ENCODE measurements at places on chromosomes 12 and 14. TPM values are rescaled to one million over a fixed set of nuclear protein-coding genes. Genes with fewer than 3 reads are reported as not detected.

GRCh38 chr14:73842201-73842600 lies 9.4 kb upstream of the PTGR2 start:
- DNase-seq: no peak

- no peak for DNase-seq
Observed at GRCh38 chr14:55355922-55356321, 55.7 kb downstream of the ATG14 start.

GRCh38 chr12:56725723-56726102 lies 614 bp upstream of the NACA start:
- DNase-seq: no peak

DNA sequence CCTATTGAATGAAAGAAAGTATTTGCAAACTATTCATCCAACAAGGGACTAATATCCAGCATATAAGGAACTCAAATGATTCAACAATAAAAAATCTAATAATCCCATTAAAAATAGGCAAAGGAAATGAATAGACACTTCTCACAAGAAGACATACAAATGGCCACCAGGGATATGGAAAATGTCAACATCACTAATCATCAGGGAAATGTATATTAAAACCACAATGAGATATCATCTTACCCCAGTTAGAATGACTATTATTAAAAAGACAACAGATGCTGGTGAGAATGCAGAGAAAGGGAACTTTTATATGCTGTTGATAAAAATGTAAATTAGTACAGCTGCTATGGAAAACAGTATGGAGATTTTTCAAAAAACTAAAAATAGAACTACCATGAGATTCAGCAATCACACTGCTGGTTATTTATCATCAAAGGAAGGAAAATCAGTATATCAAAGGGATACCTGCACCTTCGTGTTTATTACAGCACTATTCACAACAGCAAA lies 89.3 kb downstream of the GARIN6 start:
- no peak for DNase-seq

DNA sequence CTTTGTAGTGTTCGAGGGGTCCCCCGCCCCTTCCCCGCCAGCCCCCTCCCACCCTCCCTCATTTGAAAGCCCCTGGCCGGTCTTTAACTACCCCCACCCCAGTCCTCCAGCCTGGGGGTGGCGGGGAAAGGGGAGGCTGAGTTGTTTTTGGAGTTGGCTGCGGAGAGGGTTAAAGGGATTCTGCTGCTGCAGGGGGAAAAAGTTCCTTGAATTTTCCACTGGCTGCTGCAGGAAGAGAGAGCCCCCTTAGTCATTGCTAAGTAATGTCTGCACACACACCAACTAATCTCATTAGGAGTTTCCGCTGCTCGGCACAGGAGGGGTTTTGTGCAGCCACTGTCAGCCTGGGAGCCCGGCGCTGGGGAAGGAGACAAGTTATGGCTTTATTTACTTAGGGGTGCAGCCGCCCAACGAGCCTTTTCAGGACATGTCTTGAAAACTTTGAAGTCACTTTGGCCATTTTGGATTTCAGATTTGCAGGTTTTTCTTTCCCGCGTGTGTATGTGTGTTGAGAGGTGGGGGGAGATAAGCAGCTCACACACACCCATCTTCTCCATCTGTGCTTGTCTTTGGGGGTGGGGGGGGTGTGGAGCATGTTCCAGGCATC lies 1.8 kb downstream of the ELK3 start:
- DNase-seq: peak; percentile 55

- DNase-seq: no peak
Observed at GRCh38 chr14:99150236-99150635, 121.8 kb downstream of the BCL11B start.

DNA sequence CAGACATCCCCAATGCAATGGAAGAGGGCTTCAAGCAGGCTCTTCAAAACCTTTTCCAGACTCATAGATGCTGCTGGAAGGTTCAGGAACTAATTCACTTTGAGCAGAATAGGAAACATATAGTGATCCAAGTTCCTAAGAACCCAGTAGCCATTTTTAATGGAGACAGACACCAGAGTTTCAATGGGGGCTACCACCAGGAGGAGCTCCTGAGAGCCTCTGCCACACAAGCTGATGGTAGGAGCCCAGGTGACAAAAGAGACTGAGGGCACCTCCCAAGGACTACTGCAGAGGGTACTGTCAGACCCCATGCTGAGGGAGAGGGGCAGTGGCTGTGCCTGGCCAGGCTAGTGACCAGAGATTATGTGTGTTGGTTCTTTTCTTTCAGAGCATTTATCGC lies 45.9 kb downstream of the IFNG start:
- no peak for DNase-seq

- DNase-seq: no peak
Observed at GRCh38 chr14:51295646-51296263, 55.7 kb downstream of the TMX1 start.

GRCh38 chr14:35855876-35856481 lies 29.8 kb downstream of the BRMS1L start:
- DNase-seq: no peak

GRCh38 chr14:24368212-24368561 lies 203 bp downstream of the NFATC4 start:
- DNase-seq: no peak

DNA sequence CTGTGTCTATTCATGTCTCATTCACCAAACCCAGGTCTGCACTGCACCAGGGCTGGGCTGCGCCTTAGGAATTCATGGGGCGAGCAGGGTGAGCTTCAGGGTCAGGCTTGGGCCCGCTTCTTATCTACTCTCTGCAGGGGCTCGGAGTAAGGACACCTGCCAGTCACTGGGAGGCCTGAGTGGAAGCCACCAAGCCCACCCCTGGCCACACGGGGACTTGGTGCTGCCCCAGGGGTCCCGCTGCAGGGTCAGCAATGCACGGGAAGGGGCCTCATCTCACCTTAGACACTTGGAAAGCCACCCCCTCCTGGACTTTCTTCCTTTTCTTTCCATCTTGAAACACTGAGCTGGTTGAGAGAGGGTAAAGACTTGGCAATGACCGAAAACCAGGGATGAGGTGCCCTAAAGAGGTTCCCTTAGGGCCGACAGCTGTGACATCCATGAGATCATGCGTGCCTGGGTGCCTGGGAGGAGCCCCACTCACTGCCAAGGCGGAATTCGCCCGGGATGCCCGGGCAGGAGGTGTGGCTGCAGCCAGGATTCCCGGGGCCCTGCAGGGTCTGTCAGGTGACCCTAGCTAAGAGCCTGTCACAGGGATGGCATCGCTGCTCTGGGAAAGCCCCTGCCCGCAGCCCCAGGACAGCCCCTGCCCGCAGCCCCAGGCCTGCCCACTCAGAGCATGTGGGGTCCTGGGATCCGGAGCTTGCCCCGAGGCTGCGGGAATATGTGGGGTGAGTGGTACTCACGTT lies 45.5 kb upstream of the EML1 start:
- DNase-seq: no peak

- no peak for DNase-seq
Observed at GRCh38 chr14:98512501-98513251, 759.3 kb downstream of the BCL11B start.

GRCh38 chr14:80202888-80203562 lies 8.3 kb downstream of the DIO2 start:
- no peak for DNase-seq

GRCh38 chr12:1829306-1829900 lies 9.0 kb downstream of the LRTM2 start:
- no peak for DNase-seq

DNA sequence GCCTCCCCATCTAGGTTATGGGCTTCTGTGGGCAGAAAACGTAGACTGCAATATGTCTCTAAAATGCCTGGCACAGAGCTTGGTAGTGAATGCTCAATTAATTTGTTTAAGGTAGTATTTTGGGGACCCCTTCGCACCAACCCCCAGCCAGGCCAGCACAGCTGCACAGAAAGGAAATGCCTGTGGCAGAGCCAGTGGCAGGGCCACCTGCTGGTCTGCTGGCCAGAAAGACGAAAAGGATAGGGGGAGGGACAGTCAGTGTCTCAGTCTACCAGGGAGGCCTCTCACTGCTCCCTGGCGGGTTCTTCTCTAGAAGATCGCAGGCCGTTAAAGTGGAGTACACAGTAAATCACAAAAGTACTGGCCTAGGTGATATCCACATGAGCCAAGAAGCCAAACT lies 3.5 kb downstream of the RAB15 start:
- DNase-seq: no peak

GRCh38 chr14:45559626-45560025 lies 306.6 kb upstream of the MIS18BP1 start:
- DNase-seq: no peak

GRCh38 chr14:61585598-61586543 lies 109.4 kb upstream of the HIF1A start:
- peak; percentile 84 for DNase-seq

DNA sequence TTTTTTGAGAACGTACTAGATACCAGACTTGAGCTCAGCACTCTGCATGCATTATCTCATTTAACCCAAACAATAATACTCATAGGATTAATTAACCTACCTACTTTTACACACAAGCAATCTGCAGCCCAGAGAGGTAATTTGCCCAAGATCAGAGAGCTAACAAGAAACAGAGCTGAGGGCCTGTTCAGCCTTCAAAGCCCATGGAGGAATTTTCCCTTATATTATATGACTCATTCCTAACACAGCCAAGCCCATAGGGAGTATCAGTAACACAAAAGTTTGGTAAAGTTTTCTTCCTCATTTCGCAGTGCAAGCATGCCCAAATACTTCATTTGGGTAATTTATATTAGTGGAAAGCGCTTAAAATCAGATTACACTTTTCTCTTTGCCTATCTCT lies 94.7 kb downstream of the GALC start:
- DNase-seq: no peak

GRCh38 chr14:77579780-77580179 lies 36.7 kb downstream of the SPTLC2 start:
- no peak for DNase-seq

GRCh38 chr14:97061198-97061597 lies 264.0 kb downstream of the VRK1 start:
- no peak for DNase-seq

GRCh38 chr14:52380294-52380693 lies 66.2 kb downstream of the PTGER2 start:
- DNase-seq: no peak

DNA sequence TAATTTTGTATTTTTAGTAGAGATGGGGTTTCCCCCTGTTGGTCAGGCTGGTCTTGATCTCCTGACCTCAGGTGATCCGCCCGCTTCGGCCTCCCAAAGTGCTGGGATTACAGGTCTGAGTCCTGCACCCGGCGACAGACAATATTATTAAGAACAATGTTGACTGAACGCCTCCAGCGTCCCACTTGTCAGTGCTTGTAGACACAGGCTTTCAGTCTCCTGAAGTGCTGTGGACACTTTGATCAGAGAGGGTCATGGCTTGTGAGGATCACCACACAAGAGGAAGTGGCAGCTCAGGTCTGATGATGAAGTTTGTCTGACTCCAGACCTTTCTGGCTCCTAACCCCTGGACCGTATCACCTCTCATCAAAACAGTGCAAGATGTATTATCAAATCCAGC lies 114.6 kb downstream of the CHST11 start:
- no peak for DNase-seq

DNA sequence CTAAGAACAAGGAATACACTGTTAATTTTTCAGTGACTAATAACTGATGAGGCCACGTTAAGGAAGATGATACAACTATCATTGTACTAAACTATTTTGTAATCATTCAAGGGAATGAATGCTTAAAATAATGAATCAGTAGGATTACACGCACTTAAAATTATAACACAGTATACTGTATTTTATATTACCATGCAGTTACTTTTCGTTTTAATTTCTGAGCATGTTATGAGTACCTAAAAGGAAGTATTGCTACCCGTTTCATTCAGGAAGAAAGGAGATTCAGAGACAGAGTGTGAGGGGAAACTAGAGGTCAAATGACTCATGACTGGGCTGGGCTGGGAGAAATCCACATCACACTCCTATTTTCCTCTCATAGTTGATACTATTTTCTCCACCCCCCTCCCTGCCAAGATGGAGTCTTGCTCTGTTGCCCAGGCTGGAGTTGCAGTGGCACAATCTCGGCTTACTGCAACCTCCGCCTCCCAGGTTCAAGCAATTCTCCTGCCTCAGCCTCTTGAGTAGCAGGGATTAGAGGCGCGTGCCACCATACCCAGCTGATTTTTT lies 202.0 kb downstream of the PPM1H start:
- DNase-seq: peak; percentile 34

GRCh38 chr14:28999656-29000055 lies 233.1 kb downstream of the FOXG1 start:
- no peak for DNase-seq

- DNase-seq: no peak
Observed at GRCh38 chr12:2675776-2676175, 119.0 kb upstream of the FKBP4 start.

GRCh38 chr14:89185919-89186855 lies 230.8 kb downstream of the FOXN3 start:
- no peak for DNase-seq

DNA sequence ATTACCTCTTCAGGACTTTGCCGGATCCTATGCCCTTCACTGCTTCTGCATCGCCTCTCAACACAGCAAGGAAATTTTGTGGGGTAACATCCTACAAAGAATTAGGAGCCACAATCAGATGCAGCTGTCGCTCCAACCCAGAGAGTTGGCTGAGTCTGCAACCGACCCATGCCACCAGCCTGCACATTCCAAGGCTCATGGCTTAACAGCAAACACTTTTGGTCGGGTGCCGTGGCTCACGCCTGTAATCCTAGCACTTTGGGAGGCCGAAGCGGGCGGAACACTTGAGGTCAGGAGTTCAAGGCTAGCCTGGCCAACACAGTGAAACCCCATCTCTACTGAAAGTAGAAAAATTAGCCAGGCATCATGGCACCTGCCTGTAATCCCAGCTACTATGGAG lies 32.3 kb downstream of the LGMN start:
- DNase-seq: no peak

- peak; percentile 40 for DNase-seq
Observed at GRCh38 chr12:106227641-106228319, 20.0 kb downstream of the CKAP4 start.

GRCh38 chr14:97120611-97121031 lies 323.4 kb downstream of the VRK1 start:
- no peak for DNase-seq

The IL23A gene
- not detected for total RNA-seq

The POU6F1 gene
- 8.3 TPM for total RNA-seq

The KRT85 gene
- not detected for total RNA-seq

The YAF2 gene
- 64.7 TPM for total RNA-seq

The OVCH1 gene
- 0.29 TPM for total RNA-seq

The FNTB gene
- total RNA-seq: 13.1 TPM

The SYT1 gene
- 0.68 TPM for total RNA-seq

The HCFC2 gene
- 9.2 TPM for total RNA-seq
